ENCODE measurements at places on chromosomes 4 and X.

DNA sequence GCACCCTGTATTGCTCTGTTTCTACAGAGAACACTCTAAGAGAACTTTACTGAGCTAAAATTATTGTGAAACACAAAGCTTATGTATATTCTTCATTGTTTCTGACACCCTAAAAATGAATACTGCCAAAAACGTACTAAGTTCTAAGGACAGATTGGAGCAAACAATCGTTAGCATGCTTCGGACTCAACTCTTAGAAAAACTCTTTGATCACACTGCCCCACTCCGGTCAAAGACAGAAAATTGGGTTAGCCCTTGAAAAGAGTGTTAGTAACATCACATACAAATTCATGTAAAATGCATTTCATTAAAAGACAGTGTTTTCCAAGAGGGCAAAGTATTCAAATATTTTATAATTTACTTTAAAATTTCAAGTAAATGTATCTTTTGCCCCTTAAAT is 177.4 kb downstream of the DCHS2 start:
- DNase-seq: no peak

DNA sequence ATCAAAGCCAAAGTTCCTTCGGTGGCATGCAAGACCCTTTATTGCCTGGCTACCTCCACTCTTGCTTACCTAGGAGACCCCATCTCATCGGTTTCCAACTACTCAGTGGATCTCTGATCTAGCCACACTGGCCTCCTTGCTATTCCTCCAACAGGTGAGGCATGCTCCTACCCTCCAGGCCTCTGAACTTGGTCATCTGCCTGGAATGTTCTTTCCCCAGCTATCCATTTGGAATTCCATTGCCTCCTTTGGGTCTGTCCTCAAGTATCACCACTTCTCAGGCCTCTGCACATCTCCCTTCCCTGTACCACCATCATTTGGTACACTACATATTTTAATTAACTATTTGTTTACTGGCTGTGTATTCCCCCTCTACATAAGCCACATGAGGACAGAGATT is 11.2 kb downstream of the LGI2 start:
- no peak for DNase-seq

GRCh38 chrX:109707720-109708119 is 25.3 kb downstream of the ACSL4 start:
- DNase-seq: no peak

DNA sequence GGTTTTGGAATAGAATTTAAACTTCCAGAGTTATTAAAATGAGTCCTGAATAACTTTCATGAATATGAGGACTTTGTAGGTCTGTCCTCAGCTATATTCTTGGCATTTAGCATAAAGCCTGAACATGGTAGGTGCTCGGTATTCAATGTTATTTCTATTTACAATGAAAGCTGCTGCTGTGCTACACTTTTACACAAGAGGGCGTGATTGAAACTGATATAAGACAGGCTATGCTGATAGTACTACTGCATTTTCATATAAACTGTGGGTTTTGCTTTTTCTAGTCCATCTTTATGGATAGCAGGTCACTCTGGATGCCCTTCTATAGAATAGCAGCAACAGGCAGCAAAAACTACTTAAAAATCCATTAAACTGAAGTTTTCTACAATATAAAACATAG is 12.3 kb upstream of the GNPDA2 start:
- no peak for DNase-seq

DNA sequence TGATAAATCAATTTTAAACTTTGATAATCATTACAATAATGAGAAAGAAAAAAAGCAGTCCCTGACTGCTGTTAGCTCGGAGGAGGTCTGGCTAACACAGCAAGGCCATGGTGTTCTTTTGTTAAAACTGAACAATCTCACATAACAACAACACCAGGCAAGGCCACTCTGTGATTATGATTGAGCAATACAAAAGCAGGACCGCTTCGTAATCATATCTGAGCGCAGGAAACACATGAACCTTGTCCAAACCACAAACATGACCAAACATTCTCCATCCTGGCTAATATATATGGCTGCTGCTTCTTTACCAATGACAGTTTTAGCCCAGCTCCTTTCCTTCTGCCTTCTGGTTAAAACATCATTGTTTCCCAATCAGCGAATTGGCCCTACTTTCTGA is 76.8 kb upstream of the DDX53 start:
- DNase-seq: no peak

GRCh38 chr4:105147553-105148161 is 981 bp downstream of the TET2 start:
- no peak for DNase-seq

GRCh38 chrX:78619834-78620233 is 39.3 kb downstream of the RTL3 start:
- no peak for DNase-seq

Measured in NCI-H1930 (cell line).